Regular cardiac myocyte (primary cell): ENCODE measurements at places on chromosomes 5 and 9. TPM values are rescaled to one million over a fixed set of nuclear protein-coding genes. Genes with fewer than 3 reads are reported as not detected.

The PCDHB8 gene
- under 0.01 and 1.4 TPM in 2 replicates for total RNA-seq

The ZNF474 gene
- total RNA-seq, result 0.28 TPM in 1 of 2 replicates, not detected in the other

The GABRA1 gene
- not detected in 2 replicates for total RNA-seq

The CDC20B gene
- 0.19 and 0.56 TPM in 2 replicates for total RNA-seq

The ZDHHC11B gene
- total RNA-seq, result under 0.01 TPM in 1 of 2 replicates, not detected in the other

The P4HA2 gene
- 201 and 496 TPM in 2 replicates for total RNA-seq

The TBC1D2 gene
- 6.2 and 7.5 TPM in 2 replicates for total RNA-seq

The STKLD1 gene
- total RNA-seq, result 0.19 and 0.85 TPM in 2 replicates

The TRPM6 gene
- not detected in 2 replicates for total RNA-seq

The TPM2 gene
- 870 and 1,301 TPM in 2 replicates for total RNA-seq

The SLC2A6 gene
- total RNA-seq, result 11.3 and 21.1 TPM in 2 replicates

The SPINK7 gene
- total RNA-seq, result not detected in 2 replicates

The SV2C gene
- total RNA-seq, result under 0.01 TPM in 1 of 2 replicates, not detected in the other

The SGCD gene
- 0.77 and 0.85 TPM in 2 replicates for total RNA-seq
